ENCODE measurements at places on chromosomes 7 and 10.

GRCh38 chr10:58023341-58024073 is 244.2 kb downstream of the IPMK start:
- DNase-seq: no peak

DNA sequence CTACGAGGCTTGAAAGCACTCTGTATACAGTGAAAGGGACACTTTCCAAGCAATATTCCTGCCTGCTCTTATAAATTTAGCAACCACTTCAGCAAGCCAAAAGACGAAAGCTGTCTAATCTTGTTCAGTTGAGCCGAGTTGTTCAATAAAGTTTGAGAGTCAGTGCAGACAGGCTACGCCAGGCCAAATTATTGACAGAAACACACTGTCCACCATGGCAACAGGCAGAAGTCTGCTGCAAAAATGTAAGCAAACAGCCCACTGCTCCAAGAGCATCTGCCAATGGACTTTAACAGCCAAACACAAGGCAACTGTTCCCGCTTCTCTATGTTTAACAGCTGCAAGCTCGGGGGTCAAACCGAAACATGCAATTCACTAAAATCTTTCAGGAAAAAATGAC is 85.7 kb downstream of the GLI3 start:
- DNase-seq: no peak

GRCh38 chr7:87199700-87200450 is 19.7 kb downstream of the TMEM243 start:
- no peak for DNase-seq

- no peak for DNase-seq
These were observed 262.5 kb upstream of the GNAI1 start for GRCh38 chr7:79872176-79872575.

- DNase-seq: peak; percentile 64
These were observed 163.0 kb upstream of the PPP1R3A start for GRCh38 chr7:114081606-114082425.

Data from SK-N-SH (cell line).